Activated effector memory CD4-positive, alpha-beta T cell treated with anti-CD3 and anti-CD28 coated beads, Interleukin-2, amount 50 U/mL, for 16 hours (primary cell): ENCODE measurements at places on chromosomes 13 and 19.

DNA sequence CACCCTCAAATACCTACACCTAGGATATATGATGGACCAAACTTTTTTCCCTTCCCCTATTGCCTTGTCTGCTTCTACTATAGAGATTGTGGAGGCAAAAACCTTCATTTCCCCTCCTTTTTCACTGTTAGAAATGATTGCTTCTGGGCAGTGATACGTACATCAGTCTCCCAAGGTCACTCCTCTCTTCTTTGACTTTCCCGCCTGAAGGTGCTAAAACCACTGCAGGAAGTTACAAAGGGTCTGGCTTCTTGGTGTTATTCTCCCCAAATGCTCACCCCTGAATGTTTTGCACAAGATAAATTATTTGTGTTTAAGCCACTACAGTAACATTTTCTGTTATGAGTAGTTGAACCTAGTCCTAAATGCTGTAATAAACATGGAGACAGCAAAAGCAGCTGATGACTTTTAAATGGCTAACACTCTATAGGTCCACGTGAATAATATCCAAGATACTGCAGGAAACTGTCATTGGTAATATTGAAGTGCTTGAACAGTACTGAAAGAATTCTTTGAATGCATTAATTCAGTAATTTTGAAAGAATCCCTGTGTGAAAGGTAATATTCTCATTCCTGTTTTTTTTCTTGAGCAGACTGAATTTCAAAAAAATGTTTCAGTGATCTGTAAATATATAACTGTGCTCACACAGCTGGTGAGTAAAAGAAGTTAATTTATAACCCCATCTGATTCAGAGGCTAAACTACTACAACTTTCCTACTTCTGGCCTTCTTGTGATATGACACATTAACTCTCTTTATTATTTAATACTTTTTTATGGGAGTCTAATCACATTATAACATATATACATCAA lies 865.1 kb downstream of the EFNB2 start:
- no peak for DNase-seq

DNA sequence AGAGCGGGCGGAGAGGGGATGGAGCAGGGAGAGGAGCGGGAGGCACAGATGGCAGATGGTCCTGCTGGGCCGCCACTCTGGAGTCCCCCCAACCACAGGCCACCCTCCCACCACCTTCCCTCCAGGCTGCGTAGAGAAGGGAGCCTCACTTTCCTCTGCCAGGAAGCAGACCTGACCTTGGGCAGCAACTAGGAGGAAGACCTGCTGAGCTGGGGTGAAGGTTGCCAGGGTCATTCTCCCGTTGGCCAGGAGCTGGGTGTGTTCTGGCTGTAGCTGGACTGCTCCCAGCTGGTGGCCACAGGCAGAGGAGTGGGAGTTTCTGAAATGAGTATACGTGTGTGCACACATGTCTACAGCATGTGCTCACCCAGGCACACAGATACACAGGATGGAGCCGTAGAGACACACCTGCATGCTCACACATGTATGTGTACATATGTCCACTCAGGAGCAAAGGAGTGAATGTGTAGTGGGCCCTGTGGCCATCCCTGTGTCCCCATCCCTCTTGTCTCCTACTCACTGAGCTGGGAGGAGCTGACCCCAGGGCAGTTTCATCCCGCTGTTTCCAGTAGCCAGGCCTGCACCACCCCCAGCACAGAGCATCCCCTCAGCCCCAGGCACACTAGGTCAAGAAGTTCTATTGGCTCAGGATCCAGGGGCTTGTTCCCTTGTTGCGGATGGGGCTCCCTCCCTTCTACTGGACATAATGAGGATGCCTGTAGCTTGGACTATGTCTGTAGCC lies 53.0 kb downstream of the CHST8 start:
- DNase-seq: peak; percentile 37

DNA sequence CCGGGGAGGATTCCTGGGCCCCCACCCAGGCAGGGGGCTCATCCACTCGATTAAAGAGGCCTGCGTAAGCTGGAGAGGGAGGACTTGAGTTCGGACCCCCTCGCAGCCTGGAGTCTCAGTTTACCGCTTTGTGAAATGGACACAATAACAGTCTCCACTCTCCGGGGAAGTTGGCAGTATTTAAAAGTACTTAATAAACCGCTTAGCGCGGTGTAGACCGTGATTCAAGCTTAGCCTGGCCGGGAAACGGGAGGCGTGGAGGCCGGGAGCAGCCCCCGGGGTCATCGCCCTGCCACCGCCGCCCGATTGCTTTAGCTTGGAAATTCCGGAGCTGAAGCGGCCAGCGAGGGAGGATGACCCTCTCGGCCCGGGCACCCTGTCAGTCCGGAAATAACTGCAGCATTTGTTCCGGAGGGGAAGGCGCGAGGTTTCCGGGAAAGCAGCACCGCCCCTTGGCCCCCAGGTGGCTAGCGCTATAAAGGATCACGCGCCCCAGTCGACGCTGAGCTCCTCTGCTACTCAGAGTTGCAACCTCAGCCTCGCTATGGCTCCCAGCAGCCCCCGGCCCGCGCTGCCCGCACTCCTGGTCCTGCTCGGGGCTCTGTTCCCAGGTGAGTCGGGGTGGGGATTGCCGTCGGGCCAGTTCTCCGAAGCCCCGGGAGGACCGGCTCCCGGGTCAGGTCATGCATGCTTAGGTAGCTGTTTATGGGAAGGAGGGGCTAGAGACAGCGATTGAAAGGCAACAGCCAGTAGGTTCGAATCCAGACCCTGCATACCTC lies at the start of gene ICAM1:
ICAM1 (plus strand) TSS at position 505 of the 779 bp plus-strand sequence; CDS start at position 545, 40 bp downstream.
- peak; percentile 91 for DNase-seq

DNA sequence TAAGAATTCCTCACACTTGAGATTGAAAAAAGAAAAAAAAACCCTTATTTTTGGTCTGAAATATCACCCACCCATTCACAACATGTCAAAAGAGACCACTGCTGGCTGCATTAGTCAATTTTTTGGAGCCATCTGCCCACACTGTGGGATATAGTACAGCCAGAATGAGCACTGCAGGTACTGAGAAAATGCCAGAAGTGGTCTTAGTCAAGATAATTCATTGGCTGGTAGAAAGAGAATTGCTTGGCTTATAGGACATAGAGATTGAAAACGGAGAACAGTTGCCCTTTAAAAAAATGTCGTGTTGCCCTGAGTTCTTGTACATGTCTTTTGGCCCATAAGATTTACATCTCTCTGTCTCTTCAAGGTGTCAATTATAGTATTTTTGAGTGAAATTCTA lies 1899.5 kb downstream of the OLFM4 start:
- DNase-seq: no peak

GRCh38 chr19:12847159-12848139 lies 9.1 kb downstream of the MAST1 start:
- peak; percentile 95 for DNase-seq

- DNase-seq: no peak
These were observed 3.5 kb downstream of the PTGER1 start for GRCh38 chr19:14471436-14472187.

GRCh38 chr19:35226748-35227147 lies 1.8 kb downstream of the FAM187B start:
- DNase-seq: no peak

GRCh38 chr13:110593430-110594130 lies 21.8 kb upstream of the NAXD start:
- no peak for DNase-seq

DNA sequence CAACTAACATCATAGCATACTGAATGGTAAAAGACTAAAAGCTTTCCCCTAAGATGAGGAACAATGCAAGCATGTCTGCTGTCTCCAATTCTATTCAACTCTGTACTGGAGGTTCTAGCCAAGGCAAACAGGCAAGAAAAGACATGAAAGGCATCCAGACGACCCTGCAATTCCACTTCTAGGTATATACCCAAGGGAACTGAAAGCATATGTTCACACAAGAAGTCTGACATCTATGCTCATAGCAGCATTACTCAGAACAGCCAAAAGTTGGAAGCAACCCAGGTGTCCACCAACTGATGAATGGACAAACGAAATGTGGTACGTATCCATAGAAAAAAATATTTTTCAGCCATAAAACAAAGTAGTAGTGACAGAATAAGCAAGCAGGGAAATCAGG lies 39.1 kb downstream of the PEPD start:
- no peak for DNase-seq

DNA sequence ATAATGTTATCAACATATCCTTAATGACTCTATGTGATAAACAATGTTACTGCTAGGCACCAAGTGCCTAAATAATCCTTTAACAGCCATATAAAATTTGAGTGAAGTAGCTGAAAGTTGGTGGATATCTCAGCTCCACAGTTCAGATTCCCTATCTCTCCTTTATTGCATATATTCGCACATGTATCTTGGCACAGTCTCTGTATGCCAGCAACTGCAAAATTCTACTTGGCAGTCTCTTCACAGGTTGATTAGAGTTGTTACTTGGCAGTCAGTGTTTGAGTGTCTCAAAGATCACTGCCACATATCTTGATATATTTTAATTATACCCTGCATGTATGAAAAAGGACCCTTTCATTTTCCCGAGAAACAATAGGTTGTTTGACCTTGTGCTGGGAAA lies 879.3 kb downstream of the OLFM4 start:
- no peak for DNase-seq

DNA sequence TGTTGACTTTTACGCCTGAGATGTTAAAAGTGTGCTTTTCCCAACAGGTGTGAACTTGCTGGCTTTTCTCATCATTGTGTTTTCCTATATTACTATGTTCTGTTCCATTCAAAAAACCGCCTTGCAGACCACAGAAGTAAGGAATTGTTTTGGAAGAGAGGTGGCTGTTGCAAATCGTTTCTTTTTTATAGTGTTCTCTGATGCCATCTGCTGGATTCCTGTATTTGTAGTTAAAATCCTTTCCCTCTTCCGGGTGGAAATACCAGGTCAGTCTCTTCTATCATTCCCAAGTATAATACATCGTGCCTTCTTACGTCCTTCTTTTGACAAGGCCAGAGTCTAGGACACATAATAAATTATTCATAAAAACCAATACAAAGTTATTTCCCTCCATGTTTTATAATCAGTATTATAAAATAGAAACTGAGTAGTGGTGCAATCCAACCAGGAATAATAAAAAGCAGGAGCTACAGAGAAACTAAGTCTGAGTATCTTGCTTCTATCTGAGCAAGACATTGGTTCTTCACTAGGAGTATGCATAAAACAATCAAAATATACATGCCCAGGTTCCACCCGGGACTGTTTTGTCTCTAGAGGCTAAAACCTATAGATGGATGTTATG lies 57.9 kb downstream of the RXFP2 start:
- no peak for DNase-seq

DNA sequence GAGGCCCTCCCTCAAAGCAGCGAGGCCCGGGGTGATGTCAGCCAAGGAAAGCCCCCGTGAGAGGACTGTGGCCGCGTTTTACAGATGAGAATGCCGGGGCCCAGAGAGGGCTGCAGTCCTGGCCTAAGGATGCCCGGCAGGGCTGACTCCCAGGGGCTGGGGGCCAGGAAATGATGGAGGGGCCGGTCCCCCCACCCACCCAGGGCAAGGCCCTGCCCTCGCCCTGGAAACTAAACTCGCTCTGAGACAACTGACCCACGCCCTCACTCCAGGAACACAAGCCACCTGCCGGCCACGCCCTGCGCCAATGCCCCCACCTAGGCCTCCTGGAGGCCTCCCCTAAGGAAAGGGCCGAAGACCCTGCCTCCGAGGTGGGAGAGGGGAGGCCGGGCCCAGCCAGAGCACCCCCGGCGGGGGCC lies 7.2 kb downstream of the ZBTB7A start:
- DNase-seq: no peak

DNA sequence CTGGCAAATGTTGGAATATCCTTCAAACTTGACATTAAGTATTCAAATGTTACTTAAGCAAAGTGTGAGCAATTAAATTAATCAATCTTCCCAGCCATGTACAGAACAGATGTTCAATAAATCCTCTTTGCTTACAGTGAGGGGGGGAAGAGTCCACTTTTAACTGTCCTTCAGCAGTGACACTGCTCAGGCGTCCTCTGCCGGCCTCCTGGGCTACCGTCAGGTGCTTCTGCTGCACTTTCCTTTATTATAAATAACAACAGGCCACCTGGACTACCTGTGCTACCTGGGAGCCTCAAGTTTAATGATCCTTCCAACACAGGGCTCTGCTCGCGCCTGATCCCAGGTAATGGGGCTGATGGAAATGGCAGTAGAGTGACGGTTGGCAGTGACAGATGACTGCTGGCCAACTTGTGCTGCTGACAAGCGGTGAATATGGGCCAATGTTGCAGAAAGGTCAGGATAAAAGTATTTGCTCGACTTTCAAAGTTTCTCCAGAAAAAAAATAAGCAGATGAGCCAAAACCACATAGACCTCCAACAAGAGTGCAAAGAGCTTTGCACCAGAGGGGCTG lies 460.0 kb upstream of the ZNF507 start:
- DNase-seq: no peak

- peak; percentile 82 for DNase-seq
These were observed 11.6 kb upstream of the ASF1B start for GRCh38 chr19:14147797-14148605.

DNA sequence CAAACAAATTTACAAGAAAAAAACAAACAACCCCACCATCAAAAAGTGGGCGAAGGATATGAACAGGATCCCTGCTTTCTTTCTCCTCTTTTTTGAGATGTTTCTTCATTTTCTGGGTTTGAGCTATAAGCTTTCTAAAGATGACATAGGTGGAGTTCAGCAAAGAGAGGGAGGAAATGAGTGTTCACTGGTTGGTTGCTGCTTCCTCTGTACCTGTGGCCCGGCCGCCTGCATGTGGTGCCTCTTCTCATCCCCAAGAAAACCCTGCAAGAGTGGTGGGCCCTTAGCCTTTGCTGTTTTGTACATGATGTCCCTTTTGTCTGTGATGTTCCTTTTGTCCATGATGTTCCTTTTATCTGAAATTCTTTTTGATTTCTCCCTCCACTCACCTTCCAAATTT lies 178.4 kb upstream of the SERP2 start:
- DNase-seq: no peak

GRCh38 chr19:14555918-14556661 lies 15.8 kb downstream of the NDUFB7 start:
- no peak for DNase-seq

DNA sequence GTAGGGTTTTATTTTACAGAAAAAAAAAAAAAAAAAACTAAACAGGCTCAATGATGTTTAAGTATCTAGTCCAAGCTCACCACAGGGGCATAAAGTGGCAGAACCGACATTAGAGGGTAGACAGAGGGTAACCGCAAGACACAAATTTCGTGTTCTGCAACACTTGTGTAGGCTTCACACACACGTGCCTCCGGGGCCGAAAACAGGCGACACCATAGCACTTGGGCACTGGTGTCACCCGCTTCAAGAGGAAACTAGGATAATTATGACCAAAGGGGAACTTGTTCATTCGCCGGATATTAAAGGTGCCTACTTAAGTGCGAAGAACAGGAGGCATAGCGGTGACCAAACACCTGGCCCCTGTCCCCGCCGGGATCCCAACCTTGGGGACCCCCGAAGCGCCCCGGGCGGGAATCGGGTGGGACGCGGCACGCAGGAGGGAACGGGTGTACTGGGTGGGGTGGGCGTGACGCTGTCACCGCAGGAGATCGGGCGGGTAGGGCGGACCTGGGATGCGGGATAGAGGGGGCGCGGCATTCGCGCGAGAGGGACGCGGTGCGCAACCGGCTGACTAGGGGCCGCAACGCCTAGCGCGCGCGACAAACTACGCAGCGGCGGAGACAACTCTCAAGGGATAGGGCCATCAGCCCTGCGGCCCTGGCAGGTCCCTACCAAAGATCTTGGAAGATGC lies 558 bp downstream of the MZT1 start:
- DNase-seq: peak; percentile 81
